Astrocyte of the spinal cord (primary cell): ENCODE measurements at places on chromosomes 12 and 14.

GRCh38 chr12:57011438-57012424 is 4.6 kb downstream of the TAC3 start:
- DNase-seq: no peak

DNA sequence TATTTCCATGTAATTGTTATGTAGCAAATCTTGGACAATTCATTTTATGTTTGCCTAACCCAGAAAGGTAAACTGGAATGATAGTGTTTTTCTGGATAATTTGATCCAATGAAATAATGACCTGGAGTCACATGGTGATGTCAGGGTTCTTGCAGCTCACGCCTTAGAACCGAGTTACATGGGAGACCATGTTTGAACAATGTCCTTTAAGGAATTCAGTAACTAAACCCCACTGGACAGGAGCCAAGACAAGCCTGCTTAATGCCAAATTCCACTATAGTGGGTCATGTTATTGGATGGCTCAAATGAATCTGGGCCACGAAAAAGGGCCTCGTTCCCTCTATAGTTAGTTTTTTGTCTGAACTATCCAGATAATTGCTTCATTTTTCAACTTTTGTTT is 255.8 kb upstream of the HMGA2 start:
- peak; percentile 93 for DNase-seq

DNA sequence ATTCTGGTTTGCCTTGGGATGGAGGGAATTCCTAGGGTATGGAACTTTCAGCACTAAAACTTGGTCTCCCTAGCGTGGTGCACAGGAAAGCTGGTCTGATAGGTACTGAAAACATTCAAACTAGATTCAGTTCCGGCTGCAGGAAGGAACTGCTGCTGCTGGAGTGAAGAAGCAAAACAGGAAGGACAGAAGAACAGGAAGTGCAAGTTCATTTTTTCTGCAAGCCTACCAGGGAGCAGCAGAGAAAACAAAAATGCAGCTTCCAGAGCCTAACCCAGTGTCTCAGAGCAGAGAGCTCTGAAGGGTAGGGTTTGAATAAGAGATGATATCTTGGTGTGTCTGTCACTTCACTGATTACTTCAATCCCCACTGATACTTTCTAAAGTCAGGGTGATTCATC is 165.2 kb downstream of the VRK1 start:
- no peak for DNase-seq

DNA sequence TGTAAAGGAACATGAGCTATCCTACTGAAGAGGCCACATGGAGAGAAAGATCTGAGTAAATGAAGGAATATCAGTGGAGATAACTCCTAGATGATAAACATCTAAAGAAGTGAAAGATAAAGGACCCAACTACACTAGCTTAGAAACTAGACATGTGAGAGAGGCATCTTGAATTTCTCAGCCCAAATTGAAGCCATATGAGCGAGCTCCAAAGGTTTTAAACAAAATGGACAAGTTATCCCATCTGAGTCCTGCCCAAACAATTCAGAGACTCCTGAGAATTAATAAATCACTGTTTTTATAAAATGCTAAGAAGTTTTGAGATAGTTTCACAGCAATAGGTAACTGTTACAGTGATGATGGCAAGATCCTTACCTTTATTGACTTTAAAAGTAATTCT is 438.9 kb downstream of the NAV3 start:
- no peak for DNase-seq

DNA sequence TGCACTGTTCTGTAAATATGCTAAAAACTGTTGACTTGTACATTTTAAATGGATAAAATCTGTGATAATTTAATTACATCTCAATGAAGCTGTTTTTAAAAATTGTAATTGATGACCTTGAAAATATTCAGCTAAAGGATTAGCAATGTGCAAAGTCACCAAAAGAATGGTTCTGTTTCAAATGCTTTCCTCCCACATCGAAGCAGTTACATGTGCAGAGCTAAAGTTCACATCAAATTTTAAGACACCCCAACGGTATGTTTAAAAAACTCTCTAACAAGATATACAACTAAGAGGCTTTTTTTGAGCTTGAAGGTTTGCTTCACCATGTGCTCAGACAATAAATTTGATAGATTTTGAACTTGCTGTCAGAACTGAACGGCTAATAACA is 114.6 kb upstream of the KRAS start:
- no peak for DNase-seq

DNA sequence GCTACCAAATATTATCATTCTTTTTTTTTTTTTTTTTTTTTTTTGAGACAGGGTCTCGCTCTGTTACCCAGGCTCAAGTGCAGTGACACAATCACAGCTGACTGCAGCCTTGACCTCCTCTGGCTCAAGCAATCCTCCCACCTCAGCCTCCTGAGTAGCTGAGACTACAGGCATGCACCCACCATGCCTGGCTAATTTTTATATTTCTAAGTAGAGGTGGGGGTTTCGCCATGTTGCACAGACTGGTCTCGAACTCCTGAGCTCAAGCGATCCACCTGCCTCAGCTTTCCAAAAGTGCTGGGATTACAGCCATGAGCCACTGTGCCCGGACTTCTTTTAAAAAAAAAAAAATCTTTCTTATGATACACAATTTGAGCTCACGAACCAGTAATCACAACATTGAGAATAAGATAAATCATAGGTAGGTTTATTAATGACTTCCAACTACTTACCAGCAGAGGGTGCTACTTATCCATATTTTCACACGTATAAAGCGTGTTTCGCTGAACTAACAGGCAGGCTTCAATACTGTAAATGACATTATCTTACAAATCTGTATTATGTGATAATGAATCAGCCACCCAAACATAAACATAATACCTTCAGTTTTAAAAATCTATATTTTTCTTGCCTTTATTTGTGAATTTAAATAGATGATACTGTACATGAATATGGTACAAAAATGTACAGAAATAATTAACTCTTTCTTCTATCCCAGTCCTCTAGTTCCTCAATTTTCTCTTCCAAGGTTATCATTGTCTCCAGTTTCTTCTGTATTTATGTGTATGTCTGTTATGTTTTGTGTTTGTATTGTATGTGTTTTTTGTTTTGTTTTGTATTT is 42.5 kb upstream of the BCAT1 start:
- DNase-seq: peak; percentile 75

DNA sequence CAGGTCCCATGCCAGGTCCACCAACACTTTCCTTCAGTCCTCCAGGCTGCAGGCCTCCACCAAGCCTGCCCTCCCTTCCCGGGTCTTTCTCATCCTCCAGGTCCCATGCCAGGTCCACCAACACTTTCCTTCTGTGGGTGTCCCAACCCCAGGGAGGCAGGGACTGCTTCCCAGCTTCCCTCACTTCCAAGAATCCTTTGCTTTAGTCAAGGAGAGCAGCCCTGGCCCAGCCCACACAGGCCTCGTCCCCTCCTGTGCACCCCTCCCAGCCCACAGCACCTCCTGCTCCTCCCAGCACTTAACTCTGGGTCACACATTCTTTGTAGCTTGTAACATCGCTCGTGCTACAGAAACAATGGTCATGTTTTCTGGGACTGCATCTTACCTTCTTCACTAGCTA is 72.9 kb downstream of the TESC start:
- no peak for DNase-seq

GRCh38 chr12:111785651-111786050 is 18.9 kb downstream of the ALDH2 start:
- DNase-seq: peak; percentile 16

DNA sequence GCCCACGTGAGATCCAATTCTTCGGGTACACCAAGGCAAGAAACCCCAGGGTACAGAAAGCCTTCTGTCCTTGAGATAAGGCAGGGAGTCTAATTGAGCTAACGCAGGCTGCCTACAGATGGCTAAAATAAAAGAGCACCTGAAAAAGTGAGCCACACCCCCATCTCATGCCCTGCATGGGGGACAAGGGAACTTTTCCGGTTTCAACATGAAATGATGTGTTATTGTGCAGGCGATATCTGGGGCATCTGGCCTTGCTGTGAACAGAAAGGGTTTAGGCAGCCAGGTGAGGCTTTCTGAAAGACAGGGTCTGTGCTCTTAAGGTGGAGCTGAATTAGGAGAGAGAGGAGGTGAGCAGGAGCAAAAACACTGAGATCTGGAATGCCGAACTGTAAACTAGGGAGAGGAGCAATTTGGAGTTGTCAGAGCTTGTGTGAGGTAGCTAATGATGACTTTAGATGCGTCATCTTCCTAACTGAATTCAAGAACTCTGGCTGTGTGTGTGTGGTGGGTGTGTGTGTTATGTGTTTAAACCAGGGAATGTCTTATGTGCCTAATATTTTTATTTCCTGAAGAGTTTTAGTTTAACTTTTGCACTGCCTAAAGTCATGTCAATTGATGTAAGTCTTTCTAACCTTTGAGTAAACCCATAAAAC is 20.1 kb upstream of the LDHB start:
- DNase-seq: no peak

GRCh38 chr12:95557625-95558024 is 6.3 kb upstream of the USP44 start:
- no peak for DNase-seq

DNA sequence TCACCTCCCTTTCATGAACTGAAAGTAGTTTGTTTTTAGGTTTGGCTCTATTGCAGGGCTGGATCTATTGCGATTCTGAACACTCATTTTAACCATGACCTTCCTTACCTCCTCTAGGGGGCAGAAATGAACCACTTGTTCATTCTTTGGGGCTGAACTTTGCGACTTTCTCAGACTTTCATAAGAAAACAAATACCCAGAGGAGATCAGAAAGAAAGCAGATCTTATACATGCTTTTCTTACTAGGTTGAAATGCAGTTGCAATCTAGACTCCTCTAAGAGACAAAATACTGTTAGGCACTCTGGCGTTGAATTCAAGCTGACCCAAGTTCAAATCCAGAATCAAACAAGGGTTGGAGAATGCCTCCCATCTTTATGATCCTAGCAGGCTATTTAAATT is 32.6 kb upstream of the PLEKHG3 start:
- peak; percentile 74 for DNase-seq

- no peak for DNase-seq
Measured at GRCh38 chr12:104439137-104439536, 17.6 kb upstream of the CHST11 start.

DNA sequence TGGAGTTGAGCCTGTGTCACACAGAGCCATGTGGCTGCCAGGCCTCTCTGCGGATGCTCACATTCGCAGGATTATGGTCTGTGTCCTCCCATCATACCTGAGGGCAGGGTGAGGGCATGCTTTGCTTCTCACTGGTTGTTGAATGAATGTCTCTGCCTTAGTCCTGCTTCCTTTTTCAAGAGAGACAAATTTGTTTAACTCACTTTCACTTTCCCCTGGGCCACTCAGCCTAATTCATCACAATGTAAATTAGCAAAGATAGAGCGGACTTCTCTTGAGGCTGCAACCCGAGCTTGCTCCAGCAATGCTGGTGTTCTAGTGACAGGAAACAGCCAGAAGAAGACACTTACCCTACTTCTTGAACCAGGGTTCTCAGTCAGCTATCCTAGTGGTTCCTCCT is 35.5 kb upstream of the PAX9 start:
- no peak for DNase-seq

- DNase-seq: peak; percentile 51
Measured at GRCh38 chr12:14418451-14418890, 53.0 kb downstream of the ATF7IP start.

- DNase-seq: no peak
Measured at GRCh38 chr14:89356496-89356895, 60.5 kb downstream of the FOXN3 start.

DNA sequence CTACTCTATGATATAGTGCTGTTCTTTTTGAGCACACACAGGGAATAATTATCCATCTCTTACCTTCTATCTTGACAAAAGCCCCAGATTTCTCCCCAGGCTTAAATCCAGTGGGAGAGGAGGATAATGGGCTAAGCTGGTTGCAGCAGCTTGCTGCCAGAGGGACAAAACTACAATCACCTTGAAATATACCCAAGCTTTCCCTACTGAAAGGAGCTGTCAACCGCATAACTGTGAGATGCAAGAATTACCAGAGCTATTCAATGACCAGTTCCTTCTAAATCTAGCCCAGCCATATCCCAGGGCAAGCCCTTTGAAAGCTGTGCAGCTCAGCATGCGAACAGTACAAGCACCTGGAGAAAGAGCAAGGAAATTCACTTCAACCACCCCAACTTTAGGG is 943 bp upstream of the MGAT4C start:
- DNase-seq: no peak

DNA sequence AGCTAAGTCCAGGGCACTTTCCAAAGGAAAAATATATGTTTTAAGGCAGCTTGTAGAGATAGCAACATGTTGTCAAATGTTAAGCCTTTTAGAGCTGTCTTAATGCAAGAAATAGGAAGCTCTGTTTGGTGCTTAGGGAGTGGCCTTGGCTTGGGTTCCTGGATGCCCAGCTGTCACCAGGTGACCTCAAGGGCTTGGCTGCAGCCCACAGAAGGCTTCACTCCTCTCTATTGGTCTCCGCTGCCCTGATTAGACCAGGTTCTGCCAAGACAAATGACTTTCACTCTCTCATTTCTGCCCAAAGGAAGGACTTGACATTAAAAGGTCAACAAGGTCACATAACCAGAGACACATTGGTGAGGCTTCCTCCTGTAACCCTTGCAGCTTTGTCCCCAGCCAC is 76.8 kb downstream of the WSCD2 start:
- DNase-seq: no peak

DNA sequence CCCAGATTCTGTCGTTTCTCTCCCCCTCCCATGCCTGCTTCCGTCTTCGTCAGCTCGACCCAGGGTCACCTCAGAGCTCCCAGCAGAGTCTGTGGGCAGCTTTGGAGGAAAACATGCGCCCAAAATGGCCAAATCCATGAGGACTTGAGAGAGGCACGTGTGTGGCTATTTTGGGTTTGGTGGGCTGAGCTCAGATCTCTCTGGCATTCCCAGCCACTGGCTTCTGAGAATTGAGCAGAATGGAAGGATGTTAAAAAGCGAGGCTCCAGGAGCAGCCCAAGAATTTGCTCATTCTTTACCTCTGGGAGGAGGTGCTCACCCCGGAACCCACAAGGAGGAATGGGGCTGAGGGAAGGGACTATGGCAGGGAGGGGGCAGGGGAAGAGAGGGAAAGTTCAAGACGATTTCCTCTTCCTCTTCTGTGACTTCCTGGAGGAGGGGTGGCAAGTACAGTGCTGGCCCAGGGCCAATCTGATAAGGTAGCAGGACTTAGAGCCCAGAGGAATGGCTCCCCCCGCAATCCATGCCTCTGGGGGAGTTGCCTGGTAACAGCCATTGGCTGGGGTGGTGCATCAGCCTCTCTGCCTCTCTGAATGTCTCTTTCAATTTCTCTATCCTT is 20.1 kb downstream of the TSPAN9 start:
- no peak for DNase-seq

- no peak for DNase-seq
Measured at GRCh38 chr12:109738209-109738608, 24.6 kb downstream of the FAM222A start.

GRCh38 chr12:106070147-106070546 is 68.6 kb downstream of the NUAK1 start:
- no peak for DNase-seq

DNA sequence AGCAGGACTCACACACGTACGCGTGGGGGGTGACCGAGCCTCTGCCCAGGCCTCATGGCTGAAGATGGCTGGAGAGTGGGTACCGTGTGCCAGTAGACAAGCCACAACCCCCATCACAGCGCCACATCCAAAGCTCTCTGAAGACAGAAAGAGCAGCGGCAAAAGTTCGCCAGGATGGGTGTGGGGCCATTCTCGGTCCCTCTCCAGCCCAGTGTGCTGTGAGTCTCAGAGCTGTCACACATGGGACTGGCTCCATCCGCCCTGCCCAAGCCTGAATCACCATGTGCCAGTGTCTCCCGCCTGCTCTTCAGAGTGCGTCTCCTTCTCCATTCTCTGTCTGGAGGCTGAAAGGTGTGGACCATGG is 5.7 kb downstream of the TMEM179 start:
- no peak for DNase-seq
